ENCODE measurements at places on chromosomes 11 and 22.

DNA sequence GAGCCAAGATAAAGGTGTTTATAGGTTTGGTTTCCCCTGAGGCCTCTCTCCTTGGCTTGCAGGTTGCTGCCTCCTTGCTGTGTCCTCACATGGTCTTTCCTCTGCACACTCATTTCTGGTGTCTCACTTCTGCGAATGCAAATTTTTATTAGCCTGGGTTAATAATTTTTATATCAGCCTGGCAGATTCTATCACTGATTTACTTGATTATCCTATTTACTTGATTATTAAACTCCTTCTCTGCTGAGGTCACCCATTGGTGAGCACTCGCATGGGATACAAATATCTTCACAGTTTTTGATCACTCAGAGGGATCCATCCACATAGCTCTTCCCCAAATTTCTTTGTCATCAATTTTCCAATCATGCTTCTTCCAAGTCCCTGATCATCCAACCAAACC, 90.9 kb upstream of the IGLL5 start:
- no peak for DNase-seq

DNA sequence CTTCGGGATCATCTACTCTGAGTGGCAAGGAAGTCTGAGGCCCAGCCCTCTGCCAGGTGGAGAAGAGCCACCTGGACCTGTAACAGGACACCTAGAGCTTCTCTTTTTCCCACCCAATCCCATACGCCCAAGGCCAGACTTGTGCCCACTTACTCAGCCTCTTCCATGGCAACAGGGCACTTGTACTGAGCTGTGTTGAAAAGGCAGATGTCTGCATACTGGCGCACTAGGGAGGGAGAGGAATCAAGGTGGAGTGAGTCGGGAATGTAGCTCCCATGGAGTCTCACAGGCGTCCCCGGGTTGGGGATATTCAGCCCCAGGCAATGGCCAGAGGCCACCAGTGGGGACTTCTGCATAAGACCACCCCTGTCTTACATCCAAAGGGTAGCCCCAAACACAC, 36.1 kb downstream of the TPBGL start:
- DNase-seq: no peak

DNA sequence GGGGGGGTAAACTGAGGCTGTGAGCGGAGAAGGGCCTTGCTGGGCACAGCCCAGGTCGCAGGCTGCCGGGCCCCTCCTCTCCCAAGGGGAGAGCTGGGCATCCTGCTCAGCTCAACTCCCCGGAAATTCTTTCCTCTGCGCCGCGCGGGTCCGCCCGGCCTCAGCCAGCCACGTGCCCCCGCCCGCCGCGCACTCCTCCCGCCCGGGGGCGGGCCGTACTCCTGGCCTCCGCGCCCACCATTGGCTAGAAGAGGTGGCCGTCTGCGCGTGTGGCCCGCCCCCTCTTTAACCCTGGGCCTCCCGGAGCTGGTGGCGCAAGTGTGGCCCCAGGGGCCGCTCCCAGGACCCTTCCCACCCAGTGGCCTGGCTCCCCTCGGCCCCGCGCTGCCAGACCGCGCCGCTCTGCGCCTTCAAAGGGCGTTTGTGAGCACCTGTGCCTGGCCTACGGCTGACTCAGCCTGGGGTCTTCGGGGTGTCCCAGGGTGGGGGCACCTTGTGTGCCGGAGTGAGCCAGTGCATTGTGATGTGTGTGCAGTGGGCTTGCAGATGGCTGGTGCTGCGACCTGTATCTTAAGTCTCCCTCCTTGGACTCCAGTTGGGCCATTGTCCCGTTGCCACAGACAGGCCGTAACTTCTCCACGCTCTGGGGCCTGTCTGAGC, 2.0 kb downstream of the MRGPRF start:
- no peak for DNase-seq

DNA sequence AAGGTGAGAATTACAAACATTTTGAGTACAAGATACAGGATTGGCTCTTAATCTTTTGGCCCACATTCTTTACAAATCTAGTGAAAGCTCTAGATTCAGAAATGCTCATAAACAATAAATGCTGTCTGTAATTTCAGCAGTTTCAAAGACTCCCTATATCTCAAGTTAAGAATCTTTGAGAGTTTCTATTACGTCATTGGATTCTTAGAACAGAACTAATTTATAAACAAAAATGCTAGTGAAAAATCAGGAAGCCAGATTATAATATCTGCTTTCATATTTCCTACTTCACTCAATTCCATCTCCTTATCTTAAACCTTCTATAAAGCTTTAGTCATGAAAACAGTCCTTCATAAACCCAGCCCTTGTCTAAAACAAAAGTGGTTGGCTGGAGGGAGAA, 32.1 kb downstream of the CTSC start:
- no peak for DNase-seq

DNA sequence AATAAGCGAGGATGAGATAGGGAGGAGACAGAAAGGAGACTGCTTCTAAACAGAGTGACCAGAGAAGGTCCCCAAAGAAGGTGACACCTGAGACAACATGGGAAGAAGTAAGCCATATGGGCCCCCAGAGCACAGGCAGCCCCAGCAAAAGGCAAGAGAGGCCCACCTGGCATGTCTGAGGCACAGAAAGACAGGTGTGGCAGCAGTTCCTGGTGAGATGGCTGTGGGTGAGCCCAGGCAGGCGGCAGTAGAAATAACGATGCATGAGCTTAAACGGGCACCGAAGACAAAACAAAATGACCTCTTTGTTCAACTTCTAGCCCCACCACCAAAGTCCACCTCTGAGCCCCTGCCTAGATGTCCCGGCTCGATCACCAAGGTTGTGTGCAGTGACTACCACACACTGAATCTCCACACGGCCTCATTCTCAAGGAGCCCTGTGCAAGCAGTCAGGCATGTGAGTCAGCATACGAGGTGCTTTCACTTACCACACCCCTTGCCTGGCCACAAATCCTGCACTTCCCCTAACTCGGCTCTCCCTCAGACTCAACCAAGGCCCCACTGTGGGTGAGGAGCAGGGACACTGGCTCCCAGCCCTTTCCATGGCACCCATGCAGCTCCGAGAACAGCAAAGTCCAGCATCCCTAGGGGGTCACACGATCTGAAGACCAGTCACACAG, 77.6 kb downstream of the PACSIN2 start:
- DNase-seq: no peak

DNA sequence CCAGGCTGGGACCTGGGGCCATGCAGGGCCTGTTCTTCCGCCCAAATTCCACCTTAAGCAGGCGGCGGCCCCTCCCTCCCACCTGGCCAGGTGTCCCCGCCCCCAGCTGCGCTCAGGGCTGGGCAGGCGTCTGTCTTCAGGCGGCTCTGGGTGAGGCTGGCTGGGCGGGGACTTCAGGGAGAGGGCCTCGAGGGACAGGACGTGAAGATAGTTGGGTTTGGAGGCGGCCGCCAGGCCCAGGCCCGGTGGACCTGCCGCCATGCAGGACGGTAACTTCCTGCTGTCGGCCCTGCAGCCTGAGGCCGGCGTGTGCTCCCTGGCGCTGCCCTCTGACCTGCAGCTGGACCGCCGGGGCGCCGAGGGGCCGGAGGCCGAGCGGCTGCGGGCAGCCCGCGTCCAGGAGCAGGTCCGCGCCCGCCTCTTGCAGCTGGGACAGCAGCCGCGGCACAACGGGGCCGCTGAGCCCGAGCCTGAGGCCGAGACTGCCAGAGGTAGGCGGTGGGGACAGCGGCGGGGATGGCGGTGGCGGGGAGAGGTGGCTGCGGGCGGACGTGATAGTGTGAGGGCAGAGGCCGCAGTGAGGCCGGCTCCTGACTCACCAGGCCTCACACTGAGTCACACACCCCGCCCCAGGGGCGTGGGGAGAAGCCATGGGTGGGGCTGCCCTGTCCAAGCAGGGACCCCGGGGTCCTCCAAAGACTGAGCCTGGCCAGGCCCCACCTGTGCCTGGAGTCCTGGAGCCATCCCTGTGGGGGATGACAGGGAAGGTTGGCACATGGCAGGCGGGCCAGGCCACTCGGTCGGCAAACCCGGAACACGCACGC, at the start of gene PKP3:
Gene PKP3, plus strand, starts transcription at position 176 of the 824 bp plus-strand sequence. Its CDS starts 84 bp downstream, at position 260.
- no peak for DNase-seq

- no peak for DNase-seq
Observed at GRCh38 chr11:116148056-116148455, 624.7 kb downstream of the BUD13 start.

GRCh38 chr11:44519989-44520737, 45.3 kb upstream of the CD82 start:
- no peak for DNase-seq

GRCh38 chr11:116553482-116553881, 219.3 kb downstream of the BUD13 start:
- DNase-seq: no peak

- no peak for DNase-seq
Observed at GRCh38 chr11:34826384-34826726, 89.8 kb downstream of the APIP start.

DNA sequence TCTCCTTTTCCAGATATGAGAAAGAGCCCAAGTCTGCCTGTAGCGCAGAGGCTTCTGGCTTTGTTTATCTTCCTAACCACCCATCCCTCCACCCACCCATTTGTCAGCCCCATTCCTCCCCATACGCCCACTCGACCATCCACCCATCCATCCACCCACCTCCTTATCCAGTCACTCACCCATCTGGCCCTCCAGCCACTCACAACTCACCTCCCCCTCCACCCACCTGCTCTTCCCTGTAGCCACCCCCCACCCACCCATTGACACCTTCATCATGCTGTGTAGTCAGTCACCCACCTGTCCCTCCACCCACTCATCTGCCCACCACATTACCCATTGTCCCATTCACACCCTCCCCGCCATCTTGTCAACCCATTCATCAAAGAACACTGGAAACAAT, 5.5 kb downstream of the CST6 start:
- no peak for DNase-seq

- DNase-seq: no peak
Observed at GRCh38 chr22:17109113-17109865, 11.9 kb downstream of the TMEM121B start.

DNA sequence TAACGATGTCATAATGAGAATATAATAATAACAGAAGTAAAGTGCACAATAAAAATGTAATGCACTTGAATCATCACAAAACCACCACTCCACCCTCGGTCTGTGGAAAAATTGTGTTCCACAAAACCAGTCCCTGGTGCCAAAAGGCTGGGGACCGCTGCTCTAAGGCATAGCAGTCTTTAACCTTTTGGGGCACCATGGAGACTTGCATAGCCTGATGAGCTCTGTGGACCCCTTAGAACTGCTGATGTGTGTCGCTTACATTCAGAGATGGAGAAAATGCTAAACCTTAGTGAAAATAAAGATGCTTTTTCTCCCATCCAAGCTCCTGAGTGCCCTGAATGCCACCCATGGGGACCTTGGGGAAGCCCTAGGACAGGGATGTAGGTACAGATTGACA, 87.6 kb upstream of the SEPTIN5 start:
- DNase-seq: no peak

Data from stimulated activated CD8-positive, alpha-beta memory T cell treated with anti-CD3 and anti-CD28 coated beads, Interleukin-7, amount 100 ng/mL, for 1 hour (primary cell).